ENCODE measurements at places on chromosomes 1 and 21. TPM values are rescaled to one million over a fixed set of nuclear protein-coding genes. Genes with fewer than 3 reads are reported as not detected.

PADI6 gene
- total RNA-seq, result not detected

ILF2 gene
- total RNA-seq, result 142 TPM

DONSON gene
- total RNA-seq, result 33.6 TPM

- peak overlapping the region; percentile 72 for H3K27ac ChIP-seq
- peaks cover 31% of the 10 kb centered on the region for H3K4me1 ChIP-seq
- DNase-seq, result peak; percentile 40
- peak overlapping the region; percentile 35 for H3K4me3 ChIP-seq
Observed at GRCh38 chr1:27992276-27992675, 32.5 kb downstream of the XKR8 start.

DNA sequence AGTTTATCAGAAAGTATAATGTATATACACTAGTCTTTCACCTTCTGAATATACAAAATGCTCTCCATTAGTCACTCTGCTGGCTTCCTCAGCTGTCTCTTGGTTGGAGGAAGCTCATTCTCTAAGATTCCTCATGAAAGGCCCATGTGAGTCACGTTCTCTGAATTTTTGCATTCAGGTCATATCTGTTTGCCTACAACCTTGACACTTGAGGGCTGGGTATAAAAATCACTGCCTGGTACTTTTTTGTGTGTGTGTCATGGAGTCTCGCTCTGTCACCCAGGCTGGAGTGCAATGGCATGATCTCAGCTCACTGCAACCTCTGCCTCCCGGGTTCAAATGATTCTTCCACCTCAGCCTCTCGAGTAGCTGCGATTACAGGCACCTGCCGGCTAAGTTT is 2.8 kb upstream of the GALNT2 start:
- H3K4me1 ChIP-seq, result peaks cover 16% of the 10 kb centered on the region
- H3K27ac ChIP-seq, result no peak overlapping the region
- H3K4me3 ChIP-seq, result no peak overlapping the region
- no peak for DNase-seq
- peaks cover 4% of the 10 kb centered on the region for H3K27me3 ChIP-seq
- peaks cover 5% of the 10 kb centered on the region for H3K36me3 ChIP-seq

GRCh38 chr1:30686236-30686935 is 37.0 kb downstream of the MATN1 start:
- peak; percentile 2 for DNase-seq
- H3K36me3 ChIP-seq, result no peaks in the 10 kb centered on the region
- peaks cover 2% of the 10 kb centered on the region for H3K4me1 ChIP-seq

DNA sequence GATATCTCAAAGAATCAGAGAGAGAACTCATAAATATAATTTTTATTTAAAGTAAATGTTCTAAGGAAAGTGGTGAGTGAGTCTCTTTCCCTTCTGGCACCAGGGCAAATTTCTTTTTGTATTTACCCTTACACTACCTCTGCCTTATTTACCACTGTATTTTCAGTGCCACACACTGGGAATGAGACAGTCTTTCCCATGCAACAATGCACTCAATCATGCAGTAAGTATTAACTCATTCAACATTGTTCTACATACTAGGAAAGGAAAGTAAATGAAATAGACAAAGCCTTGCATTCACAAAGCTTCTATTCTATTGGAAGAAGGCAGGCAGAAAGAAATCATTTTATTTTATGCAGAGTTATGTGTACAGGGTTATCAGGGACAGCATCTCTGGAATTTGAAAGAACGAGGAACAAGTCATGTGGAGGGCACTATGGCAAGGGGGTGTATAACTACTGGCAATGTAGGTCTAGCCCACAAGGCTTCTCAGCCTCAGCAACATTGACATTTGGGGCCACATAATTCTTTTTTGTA is 129.8 kb upstream of the PRDX6 start:
- H3K36me3 ChIP-seq, result peaks cover 12% of the 10 kb centered on the region
- no peak for DNase-seq
- H3K4me3 ChIP-seq, result no peak overlapping the region
- H3K27ac ChIP-seq, result no peak overlapping the region
- H3K27me3 ChIP-seq, result no peaks in the 10 kb centered on the region

- peaks cover 29% of the 10 kb centered on the region for H3K4me1 ChIP-seq
- peaks cover 16% of the 10 kb centered on the region for H3K27me3 ChIP-seq
- DNase-seq, result peak; percentile 77
- peak overlapping the region; percentile 90 for H3K4me3 ChIP-seq
Observed at GRCh38 chr1:65147424-65148177, 402 bp upstream of the AK4 start.

GRCh38 chr1:160210561-160210960 is 5.4 kb downstream of the PEA15 start:
- DNase-seq, result no peak
- H3K27me3 ChIP-seq, result no peaks in the 10 kb centered on the region
- H3K36me3 ChIP-seq, result peaks cover 9% of the 10 kb centered on the region
- H3K27ac ChIP-seq, result no peak overlapping the region
- H3K4me3 ChIP-seq, result no peak overlapping the region
